ENCODE measurements at places on chromosomes 6 and 20.
A peak's percentile ranks its signal among the peaks of the same experiment; 100 is the strongest.

GRCh38 chr6:41784581-41785171 lies 2.8 kb upstream of the TOMM6 start:
- H3K4me3 ChIP-seq, result no peak overlapping the region
- H3K27ac ChIP-seq, result no peak overlapping the region
- peaks cover 9% of the 10 kb centered on the region for H3K36me3 ChIP-seq
- H3K27me3 ChIP-seq, result peaks cover 4% of the 10 kb centered on the region
- DNase-seq, result no peak

DNA sequence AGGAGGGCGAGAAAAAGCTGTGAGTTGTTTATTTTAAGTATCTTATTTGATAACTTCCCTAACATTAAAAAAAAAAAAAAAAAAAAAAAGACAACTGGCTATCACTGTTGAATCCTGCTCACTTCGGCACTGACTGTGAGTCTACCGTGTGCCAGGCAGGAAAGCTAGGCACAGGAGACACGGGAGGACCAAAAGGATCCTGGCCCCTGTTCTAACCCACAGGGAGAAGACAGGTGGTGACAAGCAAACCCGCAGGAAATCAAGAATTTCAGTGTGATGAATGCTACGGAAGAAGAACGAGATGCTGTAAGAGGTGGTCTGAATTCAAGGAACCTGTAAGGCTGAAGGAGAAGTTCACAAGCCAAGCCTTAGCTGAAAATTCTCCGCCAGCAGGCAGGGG lies 94.7 kb upstream of the NFATC2 start:
- H3K27me3 ChIP-seq, result peaks cover 4% of the 10 kb centered on the region
- no peak for DNase-seq
- H3K27ac ChIP-seq, result no peak overlapping the region
- H3K36me3 ChIP-seq, result no peaks in the 10 kb centered on the region

DNA sequence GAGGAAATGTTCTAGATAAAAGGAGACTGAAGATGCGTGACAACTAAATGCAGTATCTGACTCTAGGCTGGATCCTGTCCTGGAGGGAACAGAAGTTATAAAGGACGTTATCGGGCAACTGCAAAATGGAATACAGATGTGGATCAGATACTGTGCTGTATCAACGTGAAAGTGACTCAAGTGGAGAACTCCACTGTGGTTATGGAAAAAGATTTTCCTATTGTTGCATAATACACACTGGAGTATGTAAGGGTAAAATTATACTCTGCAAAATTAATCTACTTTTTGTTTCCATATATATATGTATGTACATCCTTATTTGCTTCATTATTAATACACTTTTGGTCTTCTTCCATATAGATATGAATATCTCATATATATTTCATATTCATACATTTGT lies 654.0 kb downstream of the QKI start:
- H3K27ac ChIP-seq, result no peak overlapping the region
- no peak for DNase-seq
- no peaks in the 10 kb centered on the region for H3K27me3 ChIP-seq
- H3K36me3 ChIP-seq, result no peaks in the 10 kb centered on the region
- no peak overlapping the region for H3K4me3 ChIP-seq

- no peaks in the 10 kb centered on the region for H3K27me3 ChIP-seq
- no peak overlapping the region for H3K27ac ChIP-seq
- H3K36me3 ChIP-seq, result no peaks in the 10 kb centered on the region
- H3K4me3 ChIP-seq, result no peak overlapping the region
Observed at GRCh38 chr6:15257357-15258132, 11.7 kb downstream of the JARID2 start.

DNA sequence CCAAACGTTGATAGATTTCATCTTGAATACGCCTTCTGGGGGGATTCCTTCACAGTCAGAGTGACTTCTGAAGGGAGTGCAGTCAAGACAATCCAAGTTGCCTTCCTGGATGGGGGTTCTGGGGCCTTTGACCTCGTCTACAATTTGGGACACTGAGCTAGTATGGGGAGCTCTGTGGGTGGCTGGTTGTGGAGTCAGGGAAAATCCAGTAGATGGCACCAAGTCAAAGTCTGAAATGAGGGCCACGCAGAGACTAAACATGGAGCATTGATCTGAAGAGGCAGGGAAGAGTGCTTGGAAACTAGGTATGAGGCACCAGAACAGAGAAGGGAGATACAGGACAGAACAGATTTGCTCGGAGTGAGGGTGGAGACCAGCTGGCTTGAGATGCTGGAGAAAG lies 43.6 kb upstream of the CCN6 start:
- no peak for DNase-seq
- H3K36me3 ChIP-seq, result no peaks in the 10 kb centered on the region
- peaks cover 5% of the 10 kb centered on the region for H3K4me1 ChIP-seq
- H3K27ac ChIP-seq, result no peak overlapping the region

DNA sequence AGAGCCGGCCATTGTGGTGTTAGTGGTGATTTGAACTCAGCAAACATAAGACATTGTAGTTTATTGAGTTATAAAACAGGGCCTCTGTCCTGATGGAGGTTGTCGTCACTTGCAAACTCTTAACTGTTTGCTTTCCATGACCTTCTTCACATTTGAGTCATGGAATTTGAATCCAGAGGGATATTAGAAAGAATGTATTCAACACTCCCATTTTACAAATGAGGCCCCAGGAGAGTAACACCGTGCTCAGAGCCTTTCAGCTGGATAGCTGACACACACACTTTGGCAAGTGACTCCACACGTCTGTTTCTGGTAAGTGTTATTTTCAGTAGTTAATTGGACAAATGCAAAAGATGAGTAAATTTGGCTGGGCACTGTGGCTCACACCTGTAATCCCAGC lies 72.4 kb upstream of the XRN2 start:
- no peak for DNase-seq
- H3K36me3 ChIP-seq, result peaks cover 15% of the 10 kb centered on the region
- no peak overlapping the region for H3K4me3 ChIP-seq
- H3K27ac ChIP-seq, result no peak overlapping the region

DNA sequence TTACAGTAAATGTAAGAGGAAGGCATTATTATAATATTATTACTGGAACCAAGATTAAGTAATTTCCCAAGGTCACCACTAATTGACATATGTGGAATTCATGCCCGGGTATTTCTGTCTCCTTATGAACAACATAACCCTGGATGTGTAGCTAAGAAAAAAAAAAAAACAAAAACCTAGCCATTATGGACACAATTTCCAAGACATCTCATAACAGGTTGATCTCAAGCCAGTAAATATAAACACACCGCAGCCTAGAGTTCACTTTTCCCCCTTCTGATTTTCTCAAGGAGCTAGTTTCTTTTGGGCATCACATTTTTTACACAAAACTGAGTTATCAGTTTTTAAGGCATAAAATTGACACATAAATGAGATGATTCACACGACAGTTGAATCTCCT lies 306.5 kb upstream of the RSPO3 start:
- H3K36me3 ChIP-seq, result no peaks in the 10 kb centered on the region
- no peak overlapping the region for H3K27ac ChIP-seq
- H3K4me1 ChIP-seq, result no peaks in the 10 kb centered on the region
- DNase-seq, result no peak
- no peak overlapping the region for H3K4me3 ChIP-seq

- H3K4me3 ChIP-seq, result no peak overlapping the region
- DNase-seq, result no peak
- peak overlapping the region; percentile 37 for H3K27ac ChIP-seq
- H3K36me3 ChIP-seq, result peaks cover 49% of the 10 kb centered on the region
- no peaks in the 10 kb centered on the region for H3K27me3 ChIP-seq
- no peaks in the 10 kb centered on the region for H3K4me1 ChIP-seq
Observed at GRCh38 chr20:25496968-25497401, 88.3 kb downstream of the NINL start.

- no peaks in the 10 kb centered on the region for H3K27me3 ChIP-seq
- H3K27ac ChIP-seq, result no peak overlapping the region
- no peak overlapping the region for H3K4me3 ChIP-seq
- H3K36me3 ChIP-seq, result no peaks in the 10 kb centered on the region
- peak; percentile 10 for DNase-seq
Observed at GRCh38 chr20:51661609-51662178, 106.5 kb downstream of the ATP9A start.

GRCh38 chr6:18389479-18389878 lies 2.3 kb downstream of the RNF144B start:
- H3K27ac ChIP-seq, result no peak overlapping the region
- peaks cover 25% of the 10 kb centered on the region for H3K27me3 ChIP-seq
- DNase-seq, result no peak

GRCh38 chr6:53284901-53285300 lies 63.8 kb downstream of the ELOVL5 start:
- no peaks in the 10 kb centered on the region for H3K27me3 ChIP-seq
- H3K4me3 ChIP-seq, result no peak overlapping the region
- H3K36me3 ChIP-seq, result peaks cover 77% of the 10 kb centered on the region

DNA sequence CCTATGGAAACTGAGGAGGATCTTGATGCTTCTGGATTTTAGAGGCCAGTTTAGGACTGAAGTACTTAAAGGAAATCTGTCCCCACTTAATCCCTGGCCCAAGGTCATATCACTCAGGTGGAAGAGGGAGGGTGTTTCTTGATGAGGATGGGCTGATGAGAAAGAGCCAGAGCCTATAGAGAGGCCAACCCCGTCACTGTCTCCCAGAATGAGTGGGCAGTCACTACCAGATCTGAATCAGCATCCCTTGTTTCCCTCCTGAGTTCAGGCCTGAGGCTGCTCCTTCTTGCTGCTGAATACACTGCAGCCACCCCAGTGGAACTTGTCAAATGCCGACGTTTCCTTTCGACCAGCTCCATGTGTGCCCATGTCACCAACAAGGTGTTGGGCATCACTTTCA lies 14.8 kb downstream of the ARMC12 start:
- H3K27me3 ChIP-seq, result peaks cover 5% of the 10 kb centered on the region
- H3K4me1 ChIP-seq, result no peaks in the 10 kb centered on the region
- no peak overlapping the region for H3K27ac ChIP-seq
- no peaks in the 10 kb centered on the region for H3K36me3 ChIP-seq

GRCh38 chr6:52146851-52147445 lies 39.2 kb upstream of the IL17A start:
- DNase-seq, result no peak
- H3K27ac ChIP-seq, result no peak overlapping the region
- H3K36me3 ChIP-seq, result no peaks in the 10 kb centered on the region

- no peak overlapping the region for H3K27ac ChIP-seq
- peak; percentile 23 for DNase-seq
- H3K27me3 ChIP-seq, result no peaks in the 10 kb centered on the region
- H3K4me1 ChIP-seq, result no peaks in the 10 kb centered on the region
- no peaks in the 10 kb centered on the region for H3K36me3 ChIP-seq
Observed at GRCh38 chr6:34189806-34190503, 44.1 kb upstream of the GRM4 start.

GRCh38 chr20:44600758-44601201 lies 18.4 kb downstream of the PKIG start:
- H3K27ac ChIP-seq, result no peak overlapping the region
- H3K27me3 ChIP-seq, result no peaks in the 10 kb centered on the region
- peaks cover 29% of the 10 kb centered on the region for H3K4me1 ChIP-seq
- no peak overlapping the region for H3K4me3 ChIP-seq
- DNase-seq, result no peak

DNA sequence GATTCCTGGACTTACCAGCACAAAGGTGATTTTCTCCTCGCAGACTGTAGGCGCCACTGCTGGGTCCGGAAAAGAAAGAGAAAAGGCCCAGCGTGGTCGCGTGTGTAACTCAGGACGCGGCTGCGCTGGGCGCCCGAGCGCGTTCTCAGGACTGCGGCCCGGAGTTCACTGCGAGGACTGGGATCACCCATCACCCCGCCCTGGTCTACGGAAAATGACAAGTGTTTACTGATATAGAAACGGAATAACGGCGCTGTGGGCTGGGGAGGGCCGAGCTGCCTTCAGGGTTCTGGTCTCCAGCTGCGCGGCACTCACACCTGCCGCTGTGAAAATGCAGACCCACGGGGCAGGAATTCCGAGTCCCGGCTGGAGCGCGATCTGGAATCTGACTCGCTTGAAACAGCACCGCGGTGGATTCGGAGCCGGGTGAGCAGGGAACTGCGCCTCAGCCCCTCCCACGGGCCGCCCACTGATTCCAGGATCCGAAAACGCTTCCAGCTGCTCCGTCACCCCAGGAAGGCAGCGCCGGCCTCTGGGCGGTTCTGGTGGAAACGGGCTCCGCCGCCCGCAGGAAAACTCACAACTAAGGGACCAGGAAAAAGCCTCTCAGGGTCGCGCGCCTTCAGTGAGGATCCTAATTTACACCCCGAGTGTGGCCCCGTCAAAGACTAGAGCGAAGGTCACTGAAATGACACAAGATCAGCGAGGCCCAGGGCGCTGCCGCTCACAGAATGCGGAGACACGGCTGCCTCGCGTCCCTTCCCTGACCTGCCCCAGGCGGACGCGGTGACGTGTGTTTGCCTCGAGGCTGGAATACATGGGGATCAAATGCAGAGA lies 34.5 kb downstream of the HLA-A start:
- no peaks in the 10 kb centered on the region for H3K27me3 ChIP-seq
- H3K27ac ChIP-seq, result no peak overlapping the region
- 0 out of 2 replicates have a peak, but pooled peaks cover 3% of the 10 kb centered on the region for H3K4me1 ChIP-seq
- DNase-seq, result no peak
- no peak overlapping the region for H3K4me3 ChIP-seq

GRCh38 chr6:45931232-45931631 lies 84.4 kb downstream of the CLIC5 start:
- H3K36me3 ChIP-seq, result no peaks in the 10 kb centered on the region
- no peaks in the 10 kb centered on the region for H3K4me1 ChIP-seq
- H3K27ac ChIP-seq, result no peak overlapping the region
- DNase-seq, result no peak
- H3K4me3 ChIP-seq, result no peak overlapping the region

GRCh38 chr6:51118792-51119191 lies 300.1 kb downstream of the TFAP2B start:
- no peak overlapping the region for H3K4me3 ChIP-seq
- H3K4me1 ChIP-seq, result no peaks in the 10 kb centered on the region
- no peak overlapping the region for H3K27ac ChIP-seq

GRCh38 chr6:154648188-154648887 lies 84.9 kb upstream of the SCAF8 start:
- H3K4me3 ChIP-seq, result no peak overlapping the region
- no peaks in the 10 kb centered on the region for H3K27me3 ChIP-seq
- no peak for DNase-seq
- H3K27ac ChIP-seq, result no peak overlapping the region
- H3K36me3 ChIP-seq, result no peaks in the 10 kb centered on the region

All from DND-41 (cell line).